Activated CD4-positive, alpha-beta T cell treated with anti-CD3 and anti-CD28 coated beads, Interleukin-2, amount 50 U/mL, for 16 hours (primary cell): ENCODE measurements at places on chromosomes 4 and X.
A peak's percentile ranks its signal among the peaks of the same experiment; 100 is the strongest.

- no peak for DNase-seq
Measured at GRCh38 chrX:6941041-6941440, 206.5 kb upstream of the STS start.

GRCh38 chrX:110145854-110146253 is 142.9 kb downstream of the TMEM164 start:
- peak; percentile 38 for DNase-seq

- no peak for DNase-seq
Measured at GRCh38 chr4:71559957-71560571, 221.2 kb downstream of the SLC4A4 start.

GRCh38 chr4:76233529-76233928 is 18.0 kb upstream of the FAM47E start:
- DNase-seq: no peak

- no peak for DNase-seq
Measured at GRCh38 chr4:169159624-169160171, 111.1 kb downstream of the SH3RF1 start.

- DNase-seq: no peak
Measured at GRCh38 chr4:14902342-14902741, 99.9 kb upstream of the CPEB2 start.

GRCh38 chr4:183960046-183960420 is 54.9 kb downstream of the STOX2 start:
- no peak for DNase-seq

GRCh38 chrX:12657881-12658280 is 133.3 kb upstream of the PRPS2 start:
- DNase-seq: peak; percentile 3

GRCh38 chrX:132171881-132172280 is 44.1 kb upstream of the FRMD7 start:
- DNase-seq: no peak

GRCh38 chr4:123617791-123618190 is 221.2 kb downstream of the SPRY1 start:
- DNase-seq: no peak

DNA sequence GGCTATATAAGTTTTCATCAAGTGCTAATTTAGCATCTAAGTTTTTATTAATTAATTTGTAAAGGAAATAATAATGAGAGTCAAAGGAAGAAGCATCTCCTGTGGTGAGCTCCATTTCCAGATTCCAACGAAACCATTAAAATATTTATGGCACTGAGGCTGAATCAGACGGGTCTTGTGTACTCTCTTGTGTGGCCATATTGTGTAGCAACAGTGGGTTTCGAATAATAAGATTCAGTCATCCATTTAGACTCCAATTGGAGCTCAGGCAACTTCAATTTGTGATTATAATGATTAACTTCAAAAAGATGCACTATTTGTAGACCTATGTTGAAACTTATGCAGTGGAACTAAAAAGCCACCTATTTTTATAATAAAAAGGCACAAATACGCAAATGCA is 82.4 kb downstream of the SNCA start:
- DNase-seq: no peak

DNA sequence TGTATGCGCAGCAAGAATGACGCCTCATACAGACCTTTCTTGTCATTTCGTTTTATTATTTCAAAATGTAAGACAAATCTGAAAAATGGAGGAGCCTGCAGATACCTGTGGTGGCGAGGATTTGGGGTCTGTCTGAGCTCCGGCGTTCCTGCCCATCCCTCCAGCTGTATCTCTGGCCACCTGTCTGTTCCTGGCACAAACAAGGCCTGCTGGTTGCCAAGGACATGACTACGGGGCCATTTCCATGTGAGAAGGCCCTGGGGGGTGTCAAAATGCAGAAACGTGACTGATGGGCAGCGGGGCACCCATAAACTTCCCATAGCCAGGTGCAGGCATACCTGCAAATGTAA is 591 bp upstream of the TSPAN7 start:
- no peak for DNase-seq

- no peak for DNase-seq
Measured at GRCh38 chr4:117898496-117898895, 135.8 kb upstream of the NDST3 start.

DNA sequence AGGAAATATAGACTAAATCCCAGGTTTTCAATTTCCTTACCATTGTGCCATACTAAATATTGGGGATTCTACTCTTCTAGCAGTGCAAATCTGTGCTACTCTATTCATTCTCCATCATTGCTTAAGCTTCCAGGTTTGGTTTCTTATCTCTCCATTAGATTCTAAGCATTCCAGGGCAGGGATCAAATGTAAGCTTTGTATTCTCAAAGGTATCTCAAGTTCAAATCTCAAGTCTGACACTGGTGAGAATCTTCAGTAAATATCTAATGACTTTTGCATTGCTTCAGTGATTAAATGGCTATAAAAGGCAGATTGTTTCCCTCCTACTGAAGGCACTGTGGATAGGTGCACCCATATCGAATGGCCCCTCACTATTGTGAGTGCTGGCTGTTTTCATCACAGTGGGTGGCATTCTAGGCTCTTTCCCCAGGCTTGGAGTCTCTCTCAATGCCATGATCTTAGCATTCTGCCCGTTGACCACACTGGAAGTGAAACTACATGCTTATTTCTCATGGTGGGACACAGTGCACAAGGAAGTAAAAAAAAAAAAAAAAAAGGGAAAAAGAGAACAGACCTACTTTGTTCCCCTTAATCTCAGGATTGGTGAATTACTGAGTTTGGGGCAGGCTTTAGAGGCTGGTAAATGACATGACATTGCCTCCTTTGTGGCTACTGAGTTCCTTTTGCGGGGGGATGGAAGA is 28.7 kb downstream of the FAM9C start:
- DNase-seq: no peak

DNA sequence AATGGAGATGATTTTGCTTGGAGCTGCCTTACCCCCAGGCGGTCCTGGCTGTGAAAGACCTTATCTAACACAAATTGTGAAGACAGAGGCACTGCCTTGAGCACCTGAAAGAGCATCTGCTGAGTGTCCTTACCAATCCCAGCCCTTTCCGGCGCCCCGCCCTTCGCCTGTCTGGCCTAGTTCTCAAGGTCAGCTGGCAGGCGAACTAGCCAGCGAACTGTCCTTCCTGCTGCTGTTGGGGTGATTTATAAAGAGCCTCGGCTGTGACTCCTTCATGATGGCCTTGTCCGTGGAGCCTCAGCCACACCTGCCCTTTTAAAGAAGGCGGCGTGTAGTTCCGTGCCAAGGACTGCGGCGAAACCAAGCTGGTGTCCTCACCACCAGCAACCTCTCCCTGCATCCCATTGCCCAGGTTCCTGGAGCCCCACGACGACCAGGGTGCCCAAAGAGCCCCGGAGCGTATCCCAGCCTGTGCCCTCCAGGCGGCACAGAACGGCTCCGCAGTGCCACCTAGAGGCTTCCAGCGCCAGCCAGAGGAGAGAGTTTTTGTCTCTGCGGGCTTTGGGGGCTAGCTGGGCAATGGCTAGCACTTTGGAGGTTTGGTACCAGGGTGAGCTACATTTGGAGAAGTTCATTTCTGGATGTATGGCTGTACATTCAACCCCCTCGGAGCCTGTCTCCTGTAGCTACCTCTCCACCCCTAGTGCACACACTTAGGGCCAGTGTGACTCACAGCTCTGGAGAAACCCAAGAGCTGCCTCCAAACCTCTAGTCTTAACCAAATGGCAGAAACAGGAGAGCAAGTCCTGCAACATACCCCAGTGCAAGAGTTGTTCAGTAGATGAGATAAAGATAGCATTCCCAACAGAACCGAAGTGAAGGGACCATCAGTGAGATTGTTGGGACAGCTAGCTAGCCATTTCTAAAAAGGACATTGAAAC is 36.8 kb upstream of the VMA21 start:
- DNase-seq: peak; percentile 38

DNA sequence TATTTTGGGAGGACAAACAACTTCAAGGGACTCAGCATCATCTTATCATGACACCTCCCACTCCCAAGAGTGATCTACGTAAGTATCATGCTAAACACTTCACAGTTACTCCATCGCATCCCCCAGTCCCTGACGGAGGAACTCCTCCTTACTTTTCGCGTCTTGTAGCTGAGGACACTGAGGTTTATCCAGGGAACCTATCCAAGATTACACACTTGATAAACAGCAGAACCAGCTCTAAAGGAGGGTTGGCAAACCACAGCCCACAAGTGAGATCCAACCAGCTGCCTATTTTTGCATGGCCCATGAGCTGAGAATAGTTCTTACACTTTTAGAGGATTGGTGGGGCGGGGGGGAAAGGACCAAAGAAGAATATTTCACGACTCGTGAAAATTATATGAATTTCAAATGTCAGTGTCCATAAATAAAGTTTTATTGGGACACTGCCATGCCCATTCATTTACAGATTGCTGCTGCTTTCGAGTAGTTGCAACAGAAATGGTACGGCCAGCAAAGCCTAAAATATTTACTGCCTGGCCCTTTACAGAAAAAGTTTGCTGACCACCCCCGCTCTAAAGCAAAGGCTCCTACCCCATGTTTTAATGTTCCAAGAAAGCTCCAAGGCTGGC is 47.8 kb downstream of the SEPSECS start:
- no peak for DNase-seq

- no peak for DNase-seq
Measured at GRCh38 chrX:54076903-54077302, 32.6 kb upstream of the PHF8 start.

DNA sequence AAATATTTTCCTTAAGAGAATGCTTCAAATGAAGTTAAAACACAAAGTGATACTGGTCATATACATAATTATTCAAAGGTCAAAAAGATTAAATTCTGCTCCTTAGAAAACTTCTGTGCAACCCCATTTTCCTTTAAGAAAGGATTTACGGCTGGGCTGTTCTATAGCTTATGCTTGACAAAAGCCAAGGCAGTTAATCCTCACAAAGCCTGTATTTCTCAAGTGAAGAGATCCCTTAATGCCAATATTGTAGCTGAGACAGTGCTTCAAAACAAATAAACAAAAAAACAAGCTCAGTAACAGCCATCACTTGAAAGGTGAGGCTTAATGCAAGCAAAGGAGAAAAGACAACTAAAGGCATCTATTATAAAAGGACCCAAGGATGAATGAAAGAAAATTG is 42.5 kb downstream of the BTC start:
- no peak for DNase-seq

DNA sequence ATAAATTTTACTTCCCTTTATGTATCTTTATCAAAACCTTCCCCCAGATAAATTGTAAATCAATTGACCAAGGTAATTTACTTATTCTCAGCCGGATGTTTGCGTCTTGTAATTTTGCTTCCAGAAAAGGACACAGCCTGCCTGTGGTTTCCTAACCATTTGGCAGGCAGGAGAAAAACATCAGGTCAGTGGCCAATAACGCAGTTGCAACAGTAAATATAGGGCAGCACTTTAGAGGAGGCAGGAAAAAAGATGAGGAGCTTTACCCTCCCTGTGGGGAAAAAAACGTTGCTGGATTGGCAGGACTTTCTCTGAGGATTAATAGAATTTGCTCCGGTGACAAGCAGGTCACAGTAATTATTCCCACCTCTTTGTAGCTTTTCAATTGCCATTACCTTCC is 2618.1 kb downstream of the ARAP2 start:
- no peak for DNase-seq

DNA sequence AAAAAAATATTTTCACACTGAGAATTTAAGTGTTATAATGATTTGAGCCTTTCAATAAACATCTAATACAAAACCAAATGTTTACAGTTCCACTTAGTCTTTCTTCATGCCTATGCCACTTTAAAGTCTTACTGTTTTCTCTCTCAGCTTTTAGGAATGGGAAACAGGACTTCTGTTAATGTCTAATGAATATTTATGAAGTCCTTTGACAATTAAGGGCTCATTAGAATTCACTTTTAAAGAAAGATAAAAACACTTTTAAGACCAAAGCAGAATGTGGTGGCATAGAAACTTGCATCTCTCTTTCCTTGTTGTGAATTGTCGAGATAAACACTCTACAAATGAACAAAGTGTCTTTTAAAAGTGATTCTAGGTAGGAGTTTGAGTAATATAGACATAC is 315.9 kb downstream of the BMPR1B start:
- no peak for DNase-seq

DNA sequence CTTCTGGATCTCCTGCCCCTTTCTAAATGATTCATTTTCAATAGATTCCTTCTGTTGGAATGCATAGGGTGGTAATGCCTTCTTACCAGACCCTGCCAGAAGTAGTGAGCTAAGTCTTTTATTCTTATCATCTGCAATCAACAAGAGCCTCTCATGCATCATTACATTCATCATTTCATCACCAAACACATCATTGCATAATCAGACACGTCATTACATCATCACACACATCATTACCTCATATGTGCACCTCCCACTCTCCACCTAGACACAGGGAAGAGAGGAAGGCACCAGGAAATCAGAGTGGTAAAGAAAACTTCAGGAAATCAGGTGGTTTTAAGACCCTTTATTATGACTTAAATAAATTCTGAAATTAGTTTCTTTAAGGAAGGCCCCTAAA is 45.0 kb downstream of the VCX2 start:
- no peak for DNase-seq
